Hindlimb muscle (tissue), 1 donor: ENCODE measurements at places on chromosomes 6 and 20.

DNA sequence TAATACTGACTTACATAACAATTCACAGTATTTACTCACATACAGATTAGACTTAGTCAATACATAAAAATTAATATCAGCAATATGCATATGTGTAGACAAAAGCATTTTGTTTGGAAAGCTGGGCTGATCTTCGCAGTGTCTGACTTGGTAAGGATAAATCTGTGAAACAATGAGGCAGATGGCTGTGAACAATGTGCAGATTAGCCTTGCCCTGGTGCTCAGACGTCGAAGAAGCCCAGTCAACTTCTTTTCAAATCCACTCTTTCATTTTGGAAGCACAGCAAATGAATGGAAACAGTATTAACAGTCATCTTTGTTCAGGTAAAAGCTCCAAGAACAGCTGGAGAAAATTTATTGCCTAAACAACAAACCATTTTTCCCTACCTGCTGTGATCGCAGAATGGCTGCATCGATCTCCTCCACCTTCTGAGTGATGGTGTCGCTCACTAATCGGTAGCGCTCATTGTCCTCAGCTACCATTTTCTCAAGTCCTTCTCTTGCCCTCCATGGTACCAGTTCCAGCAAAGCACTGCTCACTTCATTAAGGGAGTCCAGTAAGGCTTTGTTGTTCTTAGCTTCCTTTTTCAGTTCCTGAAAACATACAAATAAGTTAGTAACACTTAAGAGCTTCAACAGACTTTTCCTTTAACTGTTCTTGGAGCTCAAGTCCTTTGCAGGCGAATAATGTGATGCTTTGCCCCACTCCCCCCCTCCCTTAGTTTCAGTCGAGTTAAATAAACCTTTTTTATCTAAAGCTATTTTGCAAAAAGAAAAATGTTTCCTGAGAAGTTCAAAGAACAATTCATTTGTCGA, 116.5 kb downstream of the DST start:
- no peak for DNase-seq

- no peak for DNase-seq
These were observed 801 bp downstream of the SRC start for GRCh38 chr20:37346535-37347346.

- DNase-seq, result no peak
These were observed 1.4 kb upstream of the TREML4 start for GRCh38 chr6:41226752-41227151.

DNA sequence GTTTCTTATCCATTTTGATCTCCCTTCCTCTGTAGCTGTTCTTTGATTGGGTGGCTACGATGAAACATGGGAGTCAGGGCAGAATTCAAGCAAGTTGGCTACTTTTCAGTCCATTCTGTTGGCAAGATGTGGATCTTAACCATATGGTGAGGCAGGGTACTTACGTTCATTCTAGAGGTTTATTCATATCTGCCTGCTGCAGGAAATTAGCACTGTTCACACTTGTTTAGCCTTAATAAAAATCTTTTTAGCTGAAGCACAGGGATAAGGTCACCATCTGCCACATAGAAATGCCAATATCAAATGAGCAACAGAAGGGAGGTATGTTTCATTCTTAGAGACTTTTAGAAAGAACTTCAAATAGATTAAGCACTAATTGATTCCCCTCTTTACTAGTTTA, 83.9 kb downstream of the GRIK2 start:
- no peak for DNase-seq

GRCh38 chr20:47016068-47016664, 121.5 kb downstream of the EYA2 start:
- DNase-seq, result no peak

DNA sequence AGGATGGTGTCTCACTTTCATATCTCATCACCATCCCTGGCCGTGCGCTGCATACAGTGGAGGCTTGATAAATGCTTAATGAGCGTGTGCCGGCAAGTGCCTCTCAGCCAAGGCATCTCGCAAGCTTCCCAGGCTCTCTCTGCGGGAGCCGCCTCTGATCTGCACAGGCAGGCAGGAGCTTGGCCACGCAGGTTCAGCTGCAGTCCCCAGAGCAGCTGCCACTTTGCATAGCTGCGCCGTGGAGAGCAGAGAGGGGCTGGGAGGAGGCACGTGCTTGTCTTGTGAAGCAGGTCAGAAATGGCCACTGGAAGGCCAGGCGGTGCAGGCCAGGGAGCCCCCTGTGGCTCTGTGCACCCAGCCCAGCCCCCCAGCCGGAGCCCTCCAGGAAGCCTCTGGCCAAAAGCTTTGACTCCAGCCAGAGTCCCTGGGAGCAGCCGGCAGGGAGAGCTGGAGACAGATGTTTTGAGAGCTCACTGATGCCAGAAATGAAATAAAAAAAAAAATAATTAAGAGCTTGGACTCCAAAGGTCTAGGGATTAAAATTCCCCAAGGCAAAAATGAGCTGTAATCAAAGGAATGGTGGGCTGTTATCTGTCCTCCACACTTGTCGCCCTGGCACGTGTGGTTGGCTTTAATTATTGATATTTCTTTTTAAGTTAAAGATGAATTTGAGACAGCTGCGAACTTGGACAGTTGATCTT, 377.0 kb downstream of the CDH4 start:
- DNase-seq, result peak; percentile 17

GRCh38 chr6:124679387-124679786, 282.9 kb upstream of the RNF217 start:
- DNase-seq, result no peak

- no peak for DNase-seq
These were observed 22.9 kb downstream of the OR2B2 start for GRCh38 chr6:27889275-27889627.

DNA sequence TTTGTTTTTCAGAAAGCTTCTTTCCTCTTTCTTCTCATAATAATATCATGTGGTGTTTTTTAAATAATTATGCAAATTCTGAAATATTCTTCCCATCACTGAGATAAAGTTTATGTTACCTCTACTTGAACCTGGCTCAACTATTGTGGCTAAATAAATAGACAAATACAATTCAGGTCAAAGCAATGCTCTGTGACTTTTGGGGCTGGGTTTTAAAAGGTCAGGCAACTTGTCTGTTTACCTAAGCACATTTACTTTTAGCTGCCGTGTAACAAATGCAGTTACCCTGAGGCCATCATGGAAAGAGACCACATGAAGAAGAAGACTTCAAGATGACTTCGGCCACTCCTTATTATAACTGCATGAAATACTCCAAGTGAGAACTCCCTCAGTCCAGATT, 33.7 kb upstream of the MEI4 start:
- no peak for DNase-seq

GRCh38 chr6:5582762-5583161, 321.4 kb downstream of the FARS2 start:
- no peak for DNase-seq

- DNase-seq, result no peak
These were observed 54.3 kb upstream of the GPR31 start for GRCh38 chr6:167211881-167212712.

- no peak for DNase-seq
These were observed 6.2 kb downstream of the TRIM38 start for GRCh38 chr6:25968769-25969168.

GRCh38 chr6:137309078-137309762, 90.0 kb upstream of the IFNGR1 start:
- DNase-seq, result no peak

- no peak for DNase-seq
These were observed 12.3 kb upstream of the ASF1A start for GRCh38 chr6:118881440-118882313.

GRCh38 chr6:38114976-38115625, 295.6 kb downstream of the ZFAND3 start:
- DNase-seq, result no peak

DNA sequence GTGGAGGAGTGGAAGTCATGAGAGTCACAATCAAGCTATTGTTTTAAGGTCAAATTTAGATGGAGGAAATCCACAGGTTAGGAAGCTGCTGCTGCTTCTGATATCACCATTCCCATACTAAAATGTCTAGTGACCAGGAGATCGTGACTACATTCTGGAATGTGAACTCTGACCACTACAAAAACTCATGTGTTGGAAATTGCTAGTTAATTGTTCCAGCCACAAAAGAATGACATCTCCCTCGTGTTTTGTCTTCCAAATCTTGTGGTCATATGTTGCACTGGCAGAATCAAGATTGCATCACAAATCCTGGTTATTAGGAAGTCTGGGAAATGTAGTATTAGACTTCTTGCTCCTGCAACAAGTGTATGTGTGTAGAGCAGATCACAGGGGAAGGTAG, 441.9 kb downstream of the CD109 start:
- DNase-seq, result no peak

DNA sequence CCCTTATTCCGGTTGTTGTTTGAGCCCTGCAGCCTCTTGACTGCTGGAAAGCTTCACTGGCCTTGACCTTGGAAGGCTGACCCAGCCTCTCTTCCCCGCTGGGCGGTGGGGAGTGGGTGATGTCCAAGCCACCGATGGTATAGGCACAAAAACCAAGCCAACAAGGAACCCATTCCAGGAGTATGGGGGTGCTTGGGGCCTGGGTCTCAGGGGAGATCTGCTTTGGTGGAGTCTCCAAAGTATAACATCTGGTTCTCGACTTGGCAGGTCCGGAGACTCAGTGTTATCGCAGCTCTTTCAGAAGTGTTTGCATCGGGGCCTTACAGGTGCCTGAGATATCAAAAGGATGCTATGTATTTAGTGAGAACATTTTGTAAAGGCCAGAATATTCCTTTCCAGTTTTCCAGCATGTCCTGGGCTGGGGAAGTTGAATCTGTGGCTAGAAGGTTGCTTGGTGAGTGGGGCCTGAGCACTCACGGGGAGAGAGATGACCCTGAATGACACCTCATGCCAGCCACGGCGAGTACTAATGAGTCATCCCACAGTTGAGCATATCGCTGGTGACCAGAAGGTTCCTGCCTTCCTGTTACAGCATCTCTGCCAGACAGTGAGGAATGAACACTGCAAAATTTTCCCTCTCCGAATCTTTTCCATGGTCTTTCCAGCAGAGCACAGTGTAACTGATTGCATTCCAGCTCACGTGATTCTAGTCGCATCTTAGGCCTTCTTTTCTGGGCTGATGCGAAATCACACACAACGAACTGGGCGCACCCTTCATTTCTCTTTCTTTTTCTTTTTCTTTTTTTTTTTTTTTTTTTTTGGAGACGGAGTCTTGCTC, 133.9 kb downstream of the ZDHHC14 start:
- DNase-seq, result no peak

DNA sequence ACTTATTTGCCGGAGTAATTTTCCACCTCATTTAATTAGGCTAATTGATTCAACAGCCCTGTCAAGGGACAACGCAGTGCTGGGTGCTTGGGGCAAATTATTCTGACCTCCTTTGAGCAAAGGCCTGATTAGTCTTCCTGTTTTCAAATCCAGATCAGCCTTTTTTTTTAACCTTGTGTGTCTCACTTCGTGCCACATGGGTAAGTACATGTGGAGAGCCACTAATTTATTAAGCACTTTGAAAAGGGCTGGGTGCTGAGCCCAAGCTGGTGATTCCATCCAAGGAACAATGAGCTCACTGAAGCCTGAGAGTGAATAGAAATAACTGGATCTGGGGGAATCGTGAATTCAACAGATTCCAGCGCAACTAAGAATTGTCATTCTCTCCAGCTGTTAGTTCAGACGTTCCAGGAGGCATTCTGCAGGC, 229.3 kb downstream of the CLIC5 start:
- no peak for DNase-seq

DNA sequence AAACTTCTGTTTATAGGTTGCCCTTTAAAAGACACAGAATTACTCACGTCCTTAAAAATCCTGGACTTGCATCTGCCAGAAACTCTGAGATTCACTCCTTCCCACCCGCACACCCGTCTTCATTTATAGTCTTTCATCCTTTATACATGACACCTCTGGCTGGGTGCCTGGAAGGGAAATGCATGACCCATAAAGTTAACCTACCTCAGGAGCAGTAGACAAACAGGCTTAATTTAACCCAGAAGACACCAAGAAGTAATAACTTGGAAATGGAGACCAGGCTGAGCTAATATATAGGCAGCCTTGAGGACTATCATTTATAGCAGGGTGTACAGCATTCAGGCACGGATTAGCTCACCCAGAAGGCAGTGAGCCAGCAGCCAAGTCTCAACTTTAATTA, 429.0 kb upstream of the NRSN1 start:
- no peak for DNase-seq

GRCh38 chr20:25623225-25623735, 534 bp downstream of the NANP start:
- peak; percentile 43 for DNase-seq

DNA sequence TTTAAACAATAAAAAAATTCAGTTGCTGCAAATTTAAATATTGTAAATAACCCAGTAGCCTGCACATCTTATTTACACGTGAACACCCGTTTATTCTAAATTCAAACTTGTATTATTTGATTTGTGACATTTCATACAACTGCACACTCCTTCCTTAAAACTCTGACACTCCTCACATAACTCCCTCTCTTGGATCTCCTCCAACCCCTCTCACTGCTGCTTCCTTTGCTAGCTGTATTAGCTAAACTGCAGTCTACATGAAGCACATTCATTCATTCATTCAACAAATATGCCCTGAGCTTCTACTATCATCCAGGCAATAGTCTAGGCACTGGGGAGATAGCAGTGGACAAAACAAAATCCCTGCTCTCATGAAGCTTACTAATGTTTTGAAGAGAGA, 47.0 kb downstream of the FBXL4 start:
- DNase-seq, result no peak

GRCh38 chr6:45741437-45742171, 274.1 kb downstream of the CLIC5 start:
- peak; percentile 66 for DNase-seq

DNA sequence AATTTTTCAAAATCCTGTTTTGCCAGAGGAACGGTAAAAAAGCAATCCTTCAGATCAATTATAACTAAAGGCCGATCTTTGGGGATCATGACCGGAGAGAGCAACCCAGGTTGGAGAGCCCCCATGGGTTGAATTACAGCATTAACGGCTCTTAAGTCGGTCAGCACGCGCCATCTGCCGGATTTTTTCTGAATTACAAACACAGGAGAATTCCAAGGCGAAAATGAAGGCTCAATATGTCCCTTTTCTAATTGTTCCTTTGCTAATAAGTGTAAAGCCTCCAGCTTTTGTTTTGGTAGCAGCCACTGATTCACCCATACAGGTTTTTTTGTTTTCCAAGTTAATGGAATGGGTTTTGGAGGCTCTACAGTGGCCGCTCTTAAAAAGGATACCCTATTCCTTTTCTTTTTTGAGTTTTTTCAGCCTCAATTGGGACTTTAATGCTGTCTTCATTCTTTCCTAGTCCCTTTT, 16.9 kb upstream of the PTCRA start:
- DNase-seq, result peak; percentile 54

DNA sequence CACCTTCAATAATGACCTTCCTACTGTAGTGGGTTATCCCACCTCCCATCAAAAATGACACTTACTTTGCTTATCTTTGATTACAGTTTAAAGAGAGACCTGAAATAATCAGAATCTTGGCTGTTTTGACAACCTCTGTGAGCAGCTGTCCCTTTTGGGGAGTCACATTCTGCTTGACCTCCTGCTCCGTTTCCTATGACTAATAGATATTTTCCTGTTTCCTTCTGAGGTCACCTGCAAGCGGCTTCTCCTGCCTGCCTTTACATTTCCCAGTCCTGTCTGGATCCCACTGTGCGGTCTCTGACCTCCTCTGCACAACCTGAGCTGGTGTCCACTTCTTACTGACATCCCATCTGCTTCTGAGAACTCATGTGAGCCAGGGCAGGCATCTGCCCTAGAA, 54.2 kb downstream of the TRAM2 start:
- no peak for DNase-seq

- DNase-seq, result no peak
These were observed 216.9 kb downstream of the EYA2 start for GRCh38 chr20:47111576-47111975.

- no peak for DNase-seq
These were observed 9.6 kb downstream of the MOXD1 start for GRCh38 chr6:132391391-132392269.

GRCh38 chr20:51310216-51310615, 232.3 kb downstream of the NFATC2 start:
- DNase-seq, result no peak
